ENCODE measurements at places on chromosomes 16 and 17.

GRCh38 chr17:329784-330420 lies 22.7 kb downstream of the RPH3AL start:
- no peak for DNase-seq

GRCh38 chr17:83050651-83051395 lies 28.6 kb upstream of the METRNL start:
- DNase-seq: no peak

DNA sequence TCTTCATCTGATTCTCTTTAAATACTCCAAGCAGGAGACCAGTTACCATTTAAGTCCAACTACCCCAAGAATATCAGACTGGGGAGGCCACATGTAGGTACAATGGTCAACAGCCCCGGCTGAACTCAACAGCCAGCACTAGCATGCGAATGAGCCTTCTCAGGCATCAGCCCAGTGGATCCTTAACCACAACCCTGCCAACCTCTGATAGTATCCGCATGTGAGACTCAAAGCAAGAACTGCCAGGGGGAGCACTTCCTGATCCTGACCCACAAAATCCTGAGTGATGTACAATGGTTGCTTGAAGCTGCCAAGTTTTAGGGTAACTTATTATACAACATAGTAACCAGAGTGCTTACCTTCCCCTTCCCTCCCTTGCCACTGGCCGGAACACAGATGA lies 4.0 kb downstream of the PYY start:
- DNase-seq: no peak

DNA sequence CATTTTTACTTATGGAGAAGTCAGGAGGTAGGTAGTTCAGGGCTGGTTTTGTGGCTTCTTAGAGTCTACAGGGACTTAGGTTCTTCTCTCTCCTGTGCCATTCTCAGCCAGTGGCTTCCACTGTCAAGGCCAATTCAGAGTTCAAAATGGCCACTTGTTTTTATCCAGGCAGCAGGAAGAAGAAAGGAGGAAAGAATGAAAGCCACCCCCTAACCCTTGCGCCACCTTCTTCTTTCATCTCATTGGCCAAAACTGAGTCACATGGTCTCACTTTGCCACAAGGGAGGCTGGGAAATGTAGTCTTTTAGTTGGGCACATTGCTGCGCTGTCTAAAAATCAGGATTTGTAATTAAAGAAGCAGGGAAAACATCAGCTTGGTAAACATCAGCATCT lies 60.8 kb upstream of the MED9 start:
- DNase-seq: no peak

DNA sequence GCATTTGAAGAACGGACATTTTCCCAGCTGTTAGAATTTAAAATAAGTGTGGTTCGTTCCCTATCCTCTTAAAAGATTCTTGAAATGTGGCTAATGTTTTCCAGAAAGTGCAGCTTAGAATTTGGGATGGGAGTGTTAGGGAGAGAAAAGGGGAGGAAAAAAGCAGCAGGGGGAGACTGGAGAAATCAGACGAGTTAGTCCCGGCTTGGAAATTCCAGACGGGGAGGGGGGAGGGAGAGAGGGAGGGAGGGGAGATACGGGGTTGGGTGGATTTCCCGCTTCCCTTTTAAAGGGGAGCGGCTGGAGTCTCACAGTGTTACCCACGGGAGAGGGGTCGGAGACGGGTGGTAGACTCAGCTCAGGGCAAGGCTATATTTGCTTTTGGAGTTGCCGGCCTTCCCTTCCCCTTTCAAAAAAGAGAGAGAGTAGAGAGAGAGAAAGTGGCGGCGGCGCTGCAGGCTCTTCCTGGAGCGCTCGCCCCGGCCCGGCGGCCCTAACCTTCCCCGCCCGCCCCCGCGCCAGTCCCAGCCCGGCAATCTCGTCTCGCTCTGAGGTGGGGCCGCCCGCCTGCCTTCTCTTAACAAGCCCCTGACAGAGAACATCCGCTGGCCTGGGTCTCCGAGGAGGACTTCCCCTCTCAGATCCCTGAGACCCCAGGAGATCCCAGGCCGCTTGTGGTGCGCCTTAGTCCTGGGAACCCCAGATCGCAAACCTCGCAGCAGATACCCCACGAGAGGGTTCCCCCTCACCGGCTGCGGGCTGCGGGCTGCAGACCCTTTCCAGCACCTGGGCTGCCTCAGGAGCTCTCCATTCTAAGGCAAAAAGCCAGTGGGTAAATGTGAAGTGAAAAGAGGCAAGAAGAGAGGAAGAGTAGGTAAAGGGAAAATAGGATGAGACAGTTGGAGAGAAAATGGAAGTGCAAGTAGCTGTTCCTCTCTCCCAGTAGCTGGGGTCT lies 6.6 kb downstream of the IGF2BP1 start:
- no peak for DNase-seq

GRCh38 chr16:66041907-66042306 lies 324.6 kb upstream of the CDH5 start:
- no peak for DNase-seq

All from stimulated activated CD4-positive, alpha-beta T cell treated with anti-CD3 and anti-CD28 coated beads, Interleukin-2, amount 100 ng/mL, for 48 hours (primary cell).